ENCODE measurements at places on chromosomes 6 and 20.
A peak's percentile ranks its signal among the peaks of the same experiment; 100 is the strongest.

DNA sequence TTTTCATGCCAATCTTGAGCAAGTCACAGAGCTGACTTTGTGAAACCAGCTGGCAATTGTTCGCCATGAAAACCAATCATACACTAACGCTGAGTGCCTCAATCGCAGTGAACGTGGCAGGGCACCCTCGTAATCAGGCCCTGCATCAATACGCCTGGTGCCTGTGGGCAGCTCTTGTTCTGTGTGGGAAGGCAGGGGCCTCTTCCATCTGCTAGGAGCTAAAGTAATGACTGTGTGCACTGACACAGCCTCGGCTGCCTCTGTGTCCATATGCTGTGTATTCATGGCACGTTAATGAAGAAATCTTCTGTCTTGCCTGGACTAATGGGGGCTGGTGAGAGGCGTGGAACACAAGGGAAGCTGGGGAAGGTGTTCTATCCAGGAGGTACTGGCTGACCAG is 27.8 kb upstream of the SYNDIG1 start:
- DNase-seq, result no peak

- no peak for DNase-seq
Measured at GRCh38 chr6:33728438-33728837, 16.9 kb upstream of the UQCC2 start.

- no peak for DNase-seq
Measured at GRCh38 chr20:31607640-31608250, 2.7 kb downstream of the ID1 start.

DNA sequence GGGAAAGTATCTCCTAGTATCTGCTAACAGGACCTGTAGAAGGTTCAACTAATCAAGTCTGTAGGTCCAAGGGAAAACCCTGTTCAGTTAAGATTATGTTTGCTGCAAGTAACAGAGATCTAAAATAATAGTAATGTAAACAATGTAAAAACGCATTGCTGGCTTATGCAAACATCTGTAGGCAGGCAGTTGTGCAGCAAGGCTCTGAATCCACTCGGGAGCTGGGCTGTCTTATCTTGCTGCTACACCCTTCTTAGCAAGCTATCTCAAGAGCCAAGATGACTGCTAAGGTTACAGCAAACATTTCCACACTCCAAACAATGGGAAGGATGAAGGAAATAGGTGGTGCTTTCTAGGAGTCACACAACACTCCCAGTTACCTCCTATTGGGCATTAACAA is 397.3 kb upstream of the NRSN1 start:
- peak; percentile 9 for DNase-seq

GRCh38 chr20:10505827-10506226 is 70.7 kb downstream of the SLX4IP start:
- no peak for DNase-seq

GRCh38 chr6:125859727-125860126 is 69.0 kb downstream of the NCOA7 start:
- no peak for DNase-seq

DNA sequence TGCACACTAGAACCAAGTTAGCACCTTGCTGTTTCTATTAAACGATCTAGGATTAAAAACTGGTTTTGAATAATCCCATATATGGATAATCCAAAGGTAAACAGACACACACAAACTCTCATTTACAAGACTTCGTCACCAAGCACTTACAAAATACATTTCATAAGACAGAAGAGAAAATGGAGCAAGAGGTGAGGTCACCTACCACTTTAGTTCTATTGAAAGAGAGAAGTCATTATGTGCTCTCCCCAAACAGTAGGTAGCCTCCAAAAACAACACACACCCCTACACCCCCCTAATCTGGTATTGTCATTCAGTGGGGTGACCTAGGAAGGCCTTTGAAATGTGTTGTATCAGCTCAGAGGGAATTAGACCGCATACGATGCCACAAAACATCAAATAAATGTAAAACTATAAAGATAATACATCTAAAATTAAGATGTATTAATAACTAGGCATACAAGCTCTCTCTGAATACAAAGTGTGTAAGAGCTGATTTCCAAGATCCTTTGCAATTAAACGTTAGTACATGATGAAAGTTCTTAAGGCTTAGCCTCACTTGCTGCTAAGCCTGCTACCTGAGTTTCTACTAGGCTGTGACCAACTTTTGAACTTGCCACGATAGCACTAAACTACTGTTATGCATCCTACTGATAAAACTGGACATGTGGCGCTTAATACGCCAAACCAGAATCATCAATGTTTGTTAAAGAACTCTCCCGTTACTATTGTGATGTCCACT is 1.6 kb downstream of the SRPK1 start:
- DNase-seq, result no peak

DNA sequence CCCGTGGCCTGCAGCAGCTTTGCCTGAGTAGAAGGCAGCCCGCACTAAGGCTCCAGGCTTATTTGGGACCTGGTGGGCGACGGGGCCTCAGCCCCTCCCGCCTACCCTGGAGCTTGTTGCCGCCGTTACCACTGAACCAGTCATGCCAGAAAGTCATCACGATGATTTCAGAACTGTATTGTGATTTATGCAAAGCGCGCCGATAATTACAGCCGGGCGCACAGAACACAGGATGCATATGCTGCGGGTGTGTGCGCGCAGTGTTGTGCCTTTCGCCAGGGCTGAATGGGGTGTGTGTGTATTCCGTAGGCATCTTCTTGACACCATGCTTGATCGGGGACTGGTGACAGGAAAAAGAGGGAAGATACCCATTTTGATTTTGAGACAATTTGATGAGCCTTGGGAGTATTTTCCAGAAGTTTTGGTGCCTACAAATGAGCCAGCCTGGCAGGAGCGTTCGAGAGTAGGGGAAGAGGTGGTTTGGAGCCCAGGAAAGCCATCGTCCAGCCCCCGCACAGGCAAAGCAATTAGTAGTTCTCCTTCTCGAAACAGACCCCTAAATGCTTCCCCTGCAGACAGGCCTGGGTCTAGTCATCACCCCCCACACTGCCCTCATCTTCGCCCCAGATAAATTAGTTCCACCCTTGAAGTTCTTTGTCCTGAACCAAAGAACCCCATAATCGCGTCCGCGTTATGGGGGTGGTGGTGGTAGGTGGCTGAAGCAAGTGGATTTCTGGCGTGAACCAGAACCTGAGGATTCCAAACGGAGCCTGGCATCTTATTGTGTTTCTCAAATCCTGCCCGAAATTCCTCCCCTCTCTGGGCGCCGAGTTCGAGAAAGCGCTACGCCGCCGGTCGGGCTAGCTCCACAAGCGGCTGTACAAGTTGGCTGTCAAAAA is 1.9 kb upstream of the NR2E1 start:
- DNase-seq, result no peak
